ENCODE measurements at places on chromosomes 4 and X.

DNA sequence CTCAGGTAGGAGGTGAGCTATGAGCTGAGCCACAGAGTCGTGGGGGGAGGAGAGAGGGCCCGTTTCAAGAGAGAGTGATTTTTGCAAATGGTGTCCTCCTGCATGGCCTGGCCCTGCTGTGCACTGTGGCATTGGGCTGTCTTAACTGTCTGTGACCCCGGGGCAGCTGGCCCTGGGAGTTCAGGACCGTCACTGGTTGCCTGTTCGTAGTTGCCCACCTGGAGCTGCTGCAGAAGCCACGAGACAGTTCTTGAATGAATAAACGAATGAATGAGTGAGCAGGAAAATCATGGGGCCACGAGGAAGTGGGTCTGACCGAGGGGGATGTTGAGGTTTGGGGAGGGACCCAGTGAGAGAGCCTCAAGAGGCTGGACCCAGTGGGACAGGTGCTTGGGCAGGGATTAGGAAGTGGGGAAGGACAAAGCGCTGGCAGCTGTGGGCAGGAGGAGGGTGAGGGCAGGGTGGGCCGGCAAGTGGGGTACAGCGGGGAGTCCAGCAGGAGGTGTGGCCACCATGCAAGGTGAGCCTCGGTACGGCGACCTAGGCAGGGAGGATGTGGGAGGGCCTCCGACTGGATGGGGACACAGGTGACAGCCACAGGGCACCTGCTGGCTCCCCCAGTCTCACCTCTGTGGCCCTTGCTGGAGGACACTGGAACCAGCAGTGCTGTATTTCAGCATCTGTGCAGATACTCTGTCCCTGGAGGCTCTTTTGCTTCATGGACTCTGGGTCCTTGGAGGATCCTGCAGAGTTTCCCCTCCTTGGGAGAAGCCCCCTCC, 10.2 kb downstream of the RGS12 start:
- no peak for DNase-seq

GRCh38 chrX:47623540-47624027, 3.9 kb upstream of the SYN1 start:
- DNase-seq: peak; percentile 60

DNA sequence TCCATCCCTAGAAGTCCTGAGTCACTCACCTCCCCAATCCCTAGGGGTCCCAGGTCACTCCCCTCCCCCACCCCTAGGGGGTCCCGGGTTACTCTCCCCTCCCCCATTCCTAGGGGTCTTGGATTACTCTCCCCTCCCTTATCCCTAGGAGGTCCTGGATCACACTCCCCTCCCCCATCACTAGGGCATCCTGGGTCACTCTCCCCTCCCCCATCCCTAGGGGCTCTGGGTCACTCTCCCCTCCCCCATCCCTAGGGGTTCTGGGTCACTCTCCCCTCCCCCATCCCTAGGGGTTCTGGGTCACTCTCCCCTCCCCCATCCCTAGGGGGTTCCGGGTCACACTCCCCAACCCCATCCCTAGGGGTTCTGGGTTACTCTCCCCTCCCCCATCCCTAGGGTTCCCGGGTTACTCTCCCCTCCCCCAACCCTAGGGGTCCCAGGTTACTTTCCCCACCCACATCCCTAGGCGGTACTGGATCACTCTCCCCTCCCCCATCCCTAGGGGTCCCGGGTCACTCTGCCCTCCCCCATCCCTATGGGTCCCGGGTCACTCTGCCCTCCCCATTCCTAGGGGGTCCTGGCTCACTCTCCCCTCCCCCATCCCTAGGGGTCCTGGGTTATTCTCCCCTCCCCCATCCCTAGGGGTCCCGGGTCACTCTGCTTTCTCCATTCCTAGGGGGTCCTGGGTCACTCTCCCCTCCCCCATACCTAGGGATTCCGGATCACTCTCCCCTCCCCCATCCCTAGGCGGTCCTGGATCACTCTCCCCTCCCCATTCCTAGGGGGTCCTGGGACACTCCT, 2.1 kb downstream of the ASMTL start:
- DNase-seq: no peak

DNA sequence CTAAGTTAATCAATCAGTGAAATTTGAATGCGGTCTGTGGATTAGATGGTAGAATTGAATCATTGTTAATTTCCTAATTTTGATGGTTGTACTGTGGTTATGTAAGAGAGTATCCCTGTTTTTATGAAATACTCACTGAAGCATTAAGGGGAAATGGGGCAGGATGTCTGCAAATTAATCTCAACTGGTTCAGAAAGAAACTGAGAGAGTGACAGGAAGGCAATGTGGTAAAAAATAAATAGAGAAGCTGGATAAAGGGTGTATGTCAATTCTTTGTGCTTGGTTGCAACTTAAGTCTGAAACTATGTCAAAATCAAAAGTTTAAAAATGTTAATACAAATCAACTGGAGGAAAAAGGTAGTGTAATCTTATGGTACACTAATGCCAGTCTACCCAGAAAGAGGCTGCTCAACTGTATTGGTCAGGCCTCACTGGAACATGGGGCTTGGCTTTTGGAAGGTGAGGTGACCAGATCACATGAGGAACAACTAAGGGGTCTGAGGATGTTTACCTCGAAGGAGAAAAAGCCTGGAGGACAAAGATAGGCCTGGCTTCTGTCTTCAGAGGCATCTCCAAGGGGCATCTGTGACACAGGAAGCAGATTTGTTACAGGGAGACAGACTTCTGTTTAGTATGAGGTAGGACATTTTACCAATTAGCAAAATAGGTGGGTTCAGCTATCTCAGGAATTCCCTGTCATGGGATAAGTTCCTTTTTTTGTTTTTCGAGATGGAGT, 83.1 kb downstream of the DLG3 start:
- no peak for DNase-seq

GRCh38 chr4:2288051-2288541, 26.2 kb upstream of the MXD4 start:
- DNase-seq: no peak

GRCh38 chr4:12138488-12138887, 709.8 kb upstream of the HS3ST1 start:
- no peak for DNase-seq

DNA sequence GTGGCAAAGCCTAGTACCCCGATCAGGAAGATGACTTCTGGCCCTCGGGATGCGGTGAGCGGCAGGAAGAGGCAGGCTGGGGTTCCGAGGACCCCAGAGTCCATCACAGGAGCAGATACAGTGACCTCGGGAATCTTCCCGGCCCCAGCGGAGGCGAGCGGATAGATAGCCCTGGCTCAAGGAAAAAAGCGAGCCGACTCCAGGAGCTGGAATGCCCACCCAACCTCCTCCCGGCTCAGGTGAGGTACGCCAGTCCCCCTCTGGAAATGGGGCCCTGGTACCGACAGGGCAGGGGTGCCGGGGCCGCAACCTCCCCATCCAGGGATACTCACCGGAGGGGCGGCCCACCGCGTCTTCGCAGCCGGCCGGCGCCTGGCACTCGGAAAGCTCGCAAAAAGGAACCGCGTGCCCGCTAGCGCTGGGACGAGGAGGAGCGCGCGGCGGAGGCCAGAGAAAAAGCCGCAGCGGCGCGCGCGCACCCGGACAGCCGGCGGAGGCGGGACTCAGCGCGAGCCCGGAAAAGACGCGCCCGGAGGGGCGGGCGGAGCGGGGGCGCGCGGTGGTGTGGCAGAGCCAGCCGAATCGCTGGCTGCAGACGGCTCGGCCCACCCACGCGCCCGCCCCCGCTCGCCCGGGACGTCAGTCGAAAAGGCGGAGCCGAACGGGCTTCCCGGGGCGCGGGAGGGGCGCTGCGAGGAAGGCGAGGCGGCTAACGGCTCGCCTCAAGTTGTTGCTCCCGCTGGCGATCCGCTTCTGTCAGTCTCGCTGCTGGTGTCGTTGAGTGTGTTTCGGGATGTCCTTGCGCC, at the start of gene ACSL4:
ACSL4 (minus strand) TSS at position 451 of the 806 bp plus-strand sequence. CDS start 49,894 bp downstream, outside the sequence.
- peak; percentile 90 for DNase-seq

DNA sequence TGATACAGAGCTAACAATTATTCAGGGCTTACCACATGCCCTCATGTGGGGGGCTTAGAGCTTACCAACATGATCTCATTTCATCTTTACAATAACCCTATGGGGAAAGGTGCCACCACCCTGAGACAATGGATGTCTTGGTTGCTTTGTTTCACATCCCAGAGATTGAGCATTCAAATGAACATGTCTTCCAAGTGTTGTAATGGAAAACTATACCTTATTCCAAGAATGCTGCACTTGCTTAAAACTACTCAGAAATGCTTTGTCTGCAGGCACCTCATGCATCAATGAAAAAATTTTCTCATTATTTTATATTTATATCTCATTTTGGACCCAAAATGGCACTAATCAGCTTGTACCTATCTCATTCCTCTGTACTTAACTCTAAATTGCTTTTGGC, 34.6 kb downstream of the BCLAF3 start:
- DNase-seq: no peak

DNA sequence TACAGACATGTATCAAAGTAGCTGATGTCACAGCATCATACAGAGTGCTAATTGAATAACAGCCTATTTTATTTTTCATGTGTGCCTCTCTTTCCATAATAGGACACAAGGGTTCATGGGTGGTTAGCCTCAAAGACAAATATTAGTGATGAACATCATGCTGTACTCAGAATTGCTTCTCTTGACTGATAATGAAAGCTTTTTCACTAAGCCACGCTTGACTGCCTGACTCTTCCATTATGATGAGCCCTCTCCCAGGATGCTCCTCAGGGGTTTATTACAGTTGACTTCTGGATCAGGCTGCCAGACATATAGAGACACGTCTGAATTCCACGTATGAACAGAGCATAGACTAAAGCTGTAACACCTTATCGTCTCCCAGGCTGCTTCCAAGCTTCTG, 2757.5 kb downstream of the PCDH7 start:
- no peak for DNase-seq

- no peak for DNase-seq
Measured at GRCh38 chr4:120080533-120080932, 13.9 kb upstream of the MAD2L1 start.

DNA sequence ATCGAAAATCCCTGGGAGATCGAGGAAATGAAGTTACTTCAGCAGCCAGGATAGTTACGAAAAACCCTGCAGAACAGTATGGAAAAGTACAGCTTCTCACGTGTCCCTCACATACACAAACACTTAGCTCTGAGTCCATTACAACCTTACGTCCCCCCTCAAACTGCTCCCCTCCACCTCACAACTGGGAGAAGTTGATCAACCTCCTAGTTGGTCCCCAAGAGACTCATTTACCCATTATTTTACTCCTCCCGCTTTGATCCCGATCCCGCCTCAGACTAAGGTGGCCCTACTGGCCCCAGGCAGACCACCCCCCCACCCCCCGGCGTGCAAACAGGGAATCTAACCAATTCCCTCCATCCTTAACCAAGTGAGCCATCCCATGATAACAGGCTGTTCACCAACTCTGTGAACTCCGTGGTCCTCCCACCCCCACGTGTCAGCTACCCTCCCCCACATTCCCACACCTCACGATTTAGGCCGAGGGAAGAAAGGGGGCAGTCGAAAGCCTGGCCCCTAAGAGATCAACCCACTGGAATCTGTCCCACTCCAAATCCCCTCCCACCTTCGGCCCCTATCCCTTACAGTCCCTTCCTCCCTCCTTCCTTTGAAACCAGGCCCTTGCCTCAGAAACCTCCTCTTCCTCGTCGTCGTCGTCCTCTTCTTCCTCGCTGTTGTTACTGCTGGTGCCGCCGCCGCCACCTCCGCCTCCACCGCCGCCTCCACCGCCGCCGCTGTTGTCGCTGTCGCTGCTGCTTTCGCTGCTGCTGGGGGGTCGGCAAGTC, 755 bp downstream of the ANKRD17 start:
- no peak for DNase-seq

DNA sequence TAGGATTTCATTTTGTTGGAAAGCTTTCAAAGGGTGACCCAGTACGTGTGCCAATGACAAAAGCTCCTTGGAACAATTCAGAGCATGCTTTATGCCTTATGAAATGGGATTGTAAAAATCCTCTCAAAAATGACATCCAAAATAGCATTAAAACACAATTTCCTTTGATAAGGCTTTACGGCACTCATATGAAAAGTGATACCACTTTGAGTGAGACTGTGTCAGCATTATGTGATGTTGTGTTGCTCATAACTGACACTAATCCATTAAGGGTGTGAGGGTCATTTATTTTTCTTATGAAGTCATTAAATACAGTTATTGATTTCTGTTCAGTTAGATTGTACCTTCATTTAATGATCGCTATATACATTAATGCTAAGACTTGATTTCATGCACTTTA, 250.2 kb downstream of the TENM3 start:
- no peak for DNase-seq

DNA sequence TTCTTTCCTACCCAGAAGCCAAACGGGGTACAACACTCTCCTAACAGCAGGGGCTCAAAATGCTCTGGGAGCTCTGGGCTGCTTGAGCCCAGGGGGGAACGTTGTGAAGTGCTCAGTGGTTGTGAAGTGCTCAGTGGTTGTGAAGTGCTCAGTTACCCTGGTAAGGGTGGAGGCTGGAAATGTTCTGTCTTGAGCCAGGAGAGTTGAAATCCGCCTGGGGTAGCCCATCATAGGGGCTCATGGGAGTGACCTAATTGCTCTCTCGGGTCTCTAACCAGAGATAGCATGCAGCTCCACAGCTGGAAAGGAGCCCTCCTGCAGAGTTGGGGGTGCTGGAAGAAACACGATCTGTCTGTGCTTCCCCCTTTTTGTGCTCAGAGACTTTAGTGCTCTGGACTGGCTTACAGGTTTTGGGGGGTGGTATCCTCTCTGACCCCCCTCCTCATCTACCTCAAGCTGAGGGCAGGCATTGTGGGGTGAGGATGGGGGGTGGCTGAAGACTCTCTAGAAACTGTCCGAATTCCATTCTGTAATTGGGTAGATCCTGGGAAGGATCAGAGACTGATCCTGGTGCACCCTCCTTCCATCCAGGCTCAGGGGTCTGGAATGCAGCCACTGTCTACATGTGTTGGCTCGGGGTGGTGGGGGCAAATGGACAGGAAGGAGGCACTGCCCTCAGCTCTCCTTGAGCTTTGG, 2.7 kb downstream of the EFNB1 start:
- no peak for DNase-seq

GRCh38 chr4:19776021-19776459, 475.7 kb upstream of the SLIT2 start:
- DNase-seq: no peak

- DNase-seq: no peak
Measured at GRCh38 chrX:52415304-52415703, 46.5 kb downstream of the XAGE2 start.

GRCh38 chr4:6509587-6509986, 37.2 kb upstream of the PPP2R2C start:
- DNase-seq: no peak

DNA sequence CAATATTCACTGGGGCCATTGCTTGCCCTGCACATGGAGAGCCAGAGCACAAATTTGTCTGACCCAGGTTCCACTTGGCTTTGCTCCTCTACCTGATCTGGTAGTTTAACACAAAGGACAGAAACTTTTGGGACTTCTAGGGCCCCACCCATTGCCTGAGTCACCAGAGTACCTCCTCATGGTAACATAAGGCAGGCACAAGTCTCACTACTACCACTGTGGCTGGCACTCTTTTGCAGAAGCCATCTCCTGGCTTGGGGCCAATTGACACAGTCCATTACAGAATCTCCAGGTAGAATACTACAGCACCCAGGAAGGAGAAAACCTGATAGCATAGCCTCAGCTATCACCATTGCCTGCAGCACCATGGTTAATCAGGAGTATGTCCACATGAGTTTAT, 52.6 kb upstream of the NAP1L2 start:
- DNase-seq: no peak

- DNase-seq: no peak
Measured at GRCh38 chrX:13690836-13691235, 1.9 kb downstream of the RAB9A start.

- no peak for DNase-seq
Measured at GRCh38 chr4:16608123-16608522, 290.3 kb downstream of the LDB2 start.
